ENCODE measurements at places on chromosomes 1 and 21. TPM values are rescaled to one million over a fixed set of nuclear protein-coding genes. Genes with fewer than 3 reads are reported as not detected.

The CDC7 gene
- total RNA-seq, result 1.5 TPM

The STUM gene
- total RNA-seq, result 3.0 TPM

GRCh38 chr1:223870617-223871574 lies 25.1 kb upstream of the TP53BP2 start:
- H3K27me3 ChIP-seq, result no peaks in the 10 kb centered on the region
- H3K36me3 ChIP-seq, result no peaks in the 10 kb centered on the region
- no peak overlapping the region for H3K4me3 ChIP-seq
- DNase-seq, result no peak
- H3K27ac ChIP-seq, result no peak overlapping the region
- no peaks in the 10 kb centered on the region for H3K4me1 ChIP-seq

GRCh38 chr1:221263831-221264767 lies 384.9 kb downstream of the HLX start:
- H3K27me3 ChIP-seq, result no peaks in the 10 kb centered on the region
- H3K4me1 ChIP-seq, result no peaks in the 10 kb centered on the region
- no peak overlapping the region for H3K4me3 ChIP-seq
- H3K27ac ChIP-seq, result no peak overlapping the region
- no peaks in the 10 kb centered on the region for H3K36me3 ChIP-seq

GRCh38 chr1:150552128-150552910 lies 3.1 kb downstream of the ADAMTSL4 start:
- H3K36me3 ChIP-seq, result no peaks in the 10 kb centered on the region
- H3K27ac ChIP-seq, result peak overlapping the region; percentile 93
- no peaks in the 10 kb centered on the region for H3K4me1 ChIP-seq
- peak; percentile 97 for DNase-seq
- no peaks in the 10 kb centered on the region for H3K27me3 ChIP-seq

GRCh38 chr1:179818743-179819173 lies 58.8 kb downstream of the TOR1AIP2 start:
- H3K4me1 ChIP-seq, result no peaks in the 10 kb centered on the region
- no peak overlapping the region for H3K4me3 ChIP-seq
- H3K27me3 ChIP-seq, result no peaks in the 10 kb centered on the region
- DNase-seq, result peak; percentile 37

- H3K27ac ChIP-seq, result no peak overlapping the region
- no peak for DNase-seq
- H3K4me1 ChIP-seq, result no peaks in the 10 kb centered on the region
- H3K4me3 ChIP-seq, result no peak overlapping the region
- H3K27me3 ChIP-seq, result no peaks in the 10 kb centered on the region
Observed at GRCh38 chr1:98028800-98029199, 108.0 kb upstream of the DPYD start.

GRCh38 chr1:36702963-36703362 lies 220.2 kb upstream of the CSF3R start:
- no peak overlapping the region for H3K27ac ChIP-seq
- no peaks in the 10 kb centered on the region for H3K4me1 ChIP-seq
- H3K27me3 ChIP-seq, result no peaks in the 10 kb centered on the region
- no peaks in the 10 kb centered on the region for H3K36me3 ChIP-seq
- H3K4me3 ChIP-seq, result no peak overlapping the region
- DNase-seq, result no peak

DNA sequence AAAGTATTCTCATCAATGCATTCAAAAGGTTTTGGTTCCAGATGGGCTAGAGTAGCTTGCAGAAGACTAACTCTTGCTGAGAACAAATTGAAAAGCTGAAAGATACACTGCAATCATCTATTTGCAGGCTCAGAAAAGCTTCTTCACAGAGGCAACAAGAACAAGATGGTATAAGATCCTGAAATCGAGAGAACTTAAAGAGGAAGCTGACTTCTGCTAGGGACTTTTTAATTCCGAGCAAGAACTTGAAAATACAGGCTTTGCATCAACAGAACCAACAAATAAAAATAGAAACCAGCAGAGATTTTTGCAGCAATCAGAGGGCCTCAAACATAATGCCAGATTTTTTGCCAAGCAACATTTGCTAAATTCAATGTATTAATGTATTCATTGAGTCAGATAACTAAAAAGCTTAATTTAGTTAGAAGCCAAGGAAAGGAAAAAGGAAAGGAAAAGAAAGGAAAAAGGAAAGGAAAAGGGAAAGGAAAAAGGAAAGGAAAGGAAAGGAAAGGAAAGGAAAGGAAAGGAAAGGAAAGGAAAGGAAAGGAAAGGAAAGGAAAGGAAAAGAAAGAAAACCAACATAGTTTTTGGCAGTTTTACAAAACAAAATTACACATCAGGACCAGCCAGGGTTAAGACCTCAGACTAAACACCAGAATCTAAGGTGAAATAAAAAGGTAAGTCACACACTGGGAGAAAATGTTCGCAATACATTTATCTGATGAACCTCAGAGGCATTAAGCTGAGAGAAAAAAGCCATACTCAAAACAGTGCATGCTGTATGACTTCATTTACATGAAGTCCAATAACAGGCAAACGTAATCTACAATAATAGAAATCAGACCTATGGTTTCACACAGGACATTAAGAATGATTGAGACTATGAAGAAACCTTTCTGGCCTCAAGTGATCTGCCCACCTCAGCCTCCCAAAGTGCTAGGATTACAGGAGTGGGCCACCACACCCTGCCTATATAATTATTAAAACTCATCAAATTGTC lies 42.6 kb downstream of the FAF1 start:
- H3K36me3 ChIP-seq, result no peaks in the 10 kb centered on the region
- no peak overlapping the region for H3K4me3 ChIP-seq
- DNase-seq, result no peak
- no peaks in the 10 kb centered on the region for H3K4me1 ChIP-seq
- no peak overlapping the region for H3K27ac ChIP-seq

DNA sequence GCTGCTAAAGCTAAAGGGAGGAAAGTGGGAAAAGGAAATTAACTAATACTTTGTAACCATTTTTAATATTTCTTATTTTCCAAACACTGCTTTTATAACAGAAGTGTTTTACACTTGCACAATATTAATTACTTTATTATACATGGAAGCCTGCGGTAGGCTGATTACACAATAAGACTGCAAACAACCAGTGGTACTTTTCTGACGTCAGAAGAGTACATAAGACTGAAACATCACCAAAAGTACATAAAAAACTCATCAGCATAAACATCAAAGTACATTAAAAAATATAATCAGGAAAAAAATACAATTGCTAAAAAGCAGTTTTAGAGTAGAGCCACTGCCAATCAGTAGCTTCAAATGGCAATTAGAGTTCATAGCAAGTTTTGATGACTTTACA lies 4.6 kb downstream of the ZNF281 start:
- H3K27ac ChIP-seq, result no peak overlapping the region
- no peak for DNase-seq
- H3K4me1 ChIP-seq, result peaks cover 5% of the 10 kb centered on the region
- H3K27me3 ChIP-seq, result no peaks in the 10 kb centered on the region

DNA sequence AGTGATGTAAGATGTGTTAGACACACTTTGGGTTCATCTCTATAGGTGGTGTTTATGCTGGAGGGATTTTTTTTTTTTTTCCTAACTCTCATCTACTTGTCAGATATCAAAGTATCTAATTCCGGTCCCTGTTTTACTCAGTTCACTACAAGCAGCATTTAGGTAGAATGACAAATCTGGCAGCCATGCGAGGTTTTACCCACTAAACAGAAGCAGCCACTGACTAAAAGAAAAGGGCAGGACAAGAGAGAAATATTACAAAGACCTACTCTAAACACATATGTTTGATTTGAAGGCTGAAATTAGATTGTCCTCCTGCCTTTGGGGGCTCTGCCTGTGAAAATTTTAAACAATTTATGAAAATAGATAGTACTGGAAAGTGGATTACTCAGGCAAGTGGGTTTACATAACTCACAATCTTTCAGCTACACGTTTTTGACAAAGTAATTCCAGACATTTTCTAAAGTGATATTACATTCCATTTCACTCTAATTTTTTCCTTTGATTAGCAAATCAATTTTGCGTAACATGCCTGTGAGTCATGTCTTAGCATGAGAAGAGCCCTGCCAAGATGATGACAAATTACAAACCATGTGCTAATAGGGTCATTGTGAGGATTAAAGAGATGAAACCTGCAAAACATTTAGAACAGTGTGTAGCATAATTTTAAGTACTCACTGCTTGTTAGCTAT lies 172.6 kb downstream of the PLA2G4A start:
- DNase-seq, result no peak
- no peaks in the 10 kb centered on the region for H3K27me3 ChIP-seq
- H3K4me3 ChIP-seq, result no peak overlapping the region
- no peaks in the 10 kb centered on the region for H3K36me3 ChIP-seq
- no peaks in the 10 kb centered on the region for H3K4me1 ChIP-seq
- no peak overlapping the region for H3K27ac ChIP-seq

DNA sequence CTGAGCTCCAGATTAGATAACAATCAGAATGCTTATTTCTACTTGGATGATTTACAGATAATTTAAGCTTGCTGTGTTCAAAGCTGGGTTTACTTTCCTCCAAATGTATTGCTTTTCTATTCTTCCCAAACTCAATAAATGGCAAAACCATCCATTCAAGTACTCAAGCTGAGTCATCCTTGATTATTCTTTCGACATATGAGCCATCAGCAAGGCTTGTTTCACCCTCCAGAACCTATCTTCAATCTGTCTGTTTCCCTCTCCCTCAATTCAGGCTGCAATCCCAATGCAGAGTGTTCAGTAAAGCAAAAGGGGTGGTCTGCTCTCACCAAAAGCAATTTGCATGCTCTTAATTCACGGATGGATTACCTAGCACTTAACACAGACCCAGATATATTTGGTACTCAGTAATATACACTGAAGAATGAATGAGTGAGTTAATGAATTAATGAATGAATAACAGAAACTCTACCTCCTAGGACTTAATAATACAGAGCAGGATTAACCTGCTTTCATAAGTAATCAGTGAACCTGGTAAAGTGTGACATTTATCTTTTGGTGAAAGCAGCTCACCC lies 41.9 kb downstream of the DDR2 start:
- peak overlapping the region; percentile 90 for H3K27ac ChIP-seq
- H3K4me3 ChIP-seq, result no peak overlapping the region
- no peaks in the 10 kb centered on the region for H3K27me3 ChIP-seq
- H3K4me1 ChIP-seq, result peaks cover 42% of the 10 kb centered on the region
- DNase-seq, result no peak

DNA sequence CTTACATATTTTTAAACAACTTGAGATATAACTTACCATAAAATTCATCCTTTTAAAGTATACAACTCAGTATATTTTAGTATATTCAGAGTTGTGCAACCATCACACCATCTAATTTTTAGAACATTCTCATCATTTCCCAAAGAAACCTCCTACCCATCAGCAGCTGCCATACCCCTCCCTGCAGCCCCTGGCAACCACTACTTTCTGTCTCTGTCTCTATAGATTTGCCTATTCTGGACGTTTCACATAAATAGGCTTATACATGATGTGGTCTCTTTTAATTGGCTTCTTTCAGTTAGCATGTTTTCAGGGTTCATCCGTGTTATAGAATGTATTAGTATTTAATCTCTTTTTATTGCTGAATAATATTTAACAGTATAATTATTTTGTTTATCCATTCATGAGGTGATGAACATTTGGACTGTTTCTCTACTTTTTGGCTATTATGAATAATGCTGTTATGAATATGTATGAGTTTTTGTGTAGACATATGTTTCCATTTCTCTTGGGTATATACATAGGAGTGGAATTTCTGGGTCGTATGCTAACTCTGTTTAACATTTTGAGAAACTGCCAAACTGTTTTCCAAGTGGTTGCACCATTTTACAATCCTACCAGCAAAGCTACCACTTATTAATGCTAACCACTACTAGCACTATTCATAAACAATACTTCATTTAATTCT lies 29.5 kb downstream of the WDR26 start:
- no peak for DNase-seq
- no peak overlapping the region for H3K4me3 ChIP-seq
- no peaks in the 10 kb centered on the region for H3K36me3 ChIP-seq
- no peaks in the 10 kb centered on the region for H3K27me3 ChIP-seq

DNA sequence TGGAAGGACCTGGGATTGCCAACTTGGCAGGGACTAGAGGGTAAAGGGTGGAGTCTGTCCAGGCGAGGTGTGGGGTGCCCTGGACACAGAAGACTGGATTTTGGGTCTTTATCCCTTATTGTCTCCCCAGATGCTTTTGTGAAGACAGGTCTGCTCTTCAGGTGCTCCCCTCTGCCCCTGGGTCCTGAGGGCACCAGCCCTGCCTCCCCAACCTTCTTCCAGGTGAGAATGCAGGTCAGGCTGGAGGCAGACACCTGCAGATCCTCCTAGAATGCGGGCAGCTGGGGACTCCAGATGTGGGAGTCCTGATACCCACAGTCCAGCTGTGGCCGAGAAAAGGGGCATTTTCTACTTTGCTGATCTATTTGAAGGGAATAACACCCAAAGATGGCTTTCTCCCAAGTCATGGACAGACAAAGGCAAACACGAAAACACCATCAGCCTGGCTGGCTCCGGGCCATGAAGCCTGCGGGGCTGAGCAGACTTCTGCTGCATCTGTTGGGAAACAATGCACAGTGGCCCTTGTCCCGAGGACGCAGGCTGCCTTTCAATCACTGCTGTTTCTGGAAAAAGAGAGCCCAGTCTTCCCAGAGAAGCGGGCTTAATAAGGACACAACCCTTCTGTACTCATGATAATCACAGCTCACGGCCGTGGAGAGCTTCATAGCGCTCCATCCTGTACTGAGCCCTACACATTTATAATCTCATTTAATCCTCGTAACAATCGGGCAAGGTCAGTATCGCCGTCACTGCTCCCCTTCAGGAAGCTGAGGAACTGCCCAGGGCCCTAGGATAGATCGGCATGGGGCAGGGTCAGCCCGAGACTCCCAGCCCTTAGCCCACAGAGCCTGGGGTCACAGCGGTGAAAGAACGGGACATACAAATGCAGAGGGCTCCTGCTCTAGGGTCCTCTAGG lies 62.0 kb upstream of the ABCG1 start:
- no peak overlapping the region for H3K27ac ChIP-seq
- no peak overlapping the region for H3K4me3 ChIP-seq
- H3K36me3 ChIP-seq, result no peaks in the 10 kb centered on the region
- H3K4me1 ChIP-seq, result no peaks in the 10 kb centered on the region
- H3K27me3 ChIP-seq, result peaks cover 4% of the 10 kb centered on the region
- DNase-seq, result no peak

GRCh38 chr1:107897438-107898345 lies 67.3 kb downstream of the VAV3 start:
- H3K36me3 ChIP-seq, result no peaks in the 10 kb centered on the region
- H3K27me3 ChIP-seq, result no peaks in the 10 kb centered on the region
- H3K4me3 ChIP-seq, result no peak overlapping the region
- DNase-seq, result no peak
- H3K4me1 ChIP-seq, result no peaks in the 10 kb centered on the region

DNA sequence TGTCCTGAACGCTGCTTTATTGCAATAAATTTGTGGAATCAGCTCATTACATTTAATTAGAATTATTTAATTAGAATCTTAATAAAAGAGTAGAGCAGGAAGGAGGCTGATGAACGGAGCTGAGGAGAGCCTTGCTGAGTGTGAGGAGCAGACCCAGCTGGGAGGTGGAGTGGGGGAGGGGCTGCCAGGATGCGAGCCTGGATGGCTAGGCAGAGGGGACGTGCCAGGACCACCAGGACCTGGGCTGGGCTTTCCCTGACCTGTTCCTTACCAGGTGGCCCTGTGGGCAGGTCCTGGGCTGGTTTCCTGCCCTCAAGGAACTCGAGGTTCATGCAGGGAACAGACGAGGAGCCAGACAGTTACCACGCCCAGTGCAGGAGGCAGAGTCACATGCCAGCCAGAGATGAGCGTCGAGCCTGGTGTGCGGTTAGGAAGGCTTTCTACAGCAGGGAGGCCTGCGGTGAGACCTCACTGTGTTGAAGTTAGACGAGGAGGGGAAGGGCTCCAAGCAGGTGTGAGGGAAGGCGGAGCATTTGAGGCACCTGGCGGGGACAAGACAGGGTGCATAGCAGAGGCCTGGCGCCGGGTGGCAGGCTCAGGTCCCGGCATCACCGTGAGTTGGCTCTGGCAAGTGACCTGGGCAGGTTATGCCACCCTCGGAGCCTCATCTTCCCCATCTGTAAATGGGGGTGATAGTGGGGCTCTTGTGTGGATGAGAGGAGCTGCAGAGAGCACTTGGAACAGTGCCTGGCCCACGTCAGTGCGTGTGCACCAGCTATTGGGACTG lies 33.9 kb downstream of the LDLRAP1 start:
- DNase-seq, result no peak
- H3K4me1 ChIP-seq, result no peaks in the 10 kb centered on the region
